ENCODE measurements at places on chromosomes 1 and 21.

DNA sequence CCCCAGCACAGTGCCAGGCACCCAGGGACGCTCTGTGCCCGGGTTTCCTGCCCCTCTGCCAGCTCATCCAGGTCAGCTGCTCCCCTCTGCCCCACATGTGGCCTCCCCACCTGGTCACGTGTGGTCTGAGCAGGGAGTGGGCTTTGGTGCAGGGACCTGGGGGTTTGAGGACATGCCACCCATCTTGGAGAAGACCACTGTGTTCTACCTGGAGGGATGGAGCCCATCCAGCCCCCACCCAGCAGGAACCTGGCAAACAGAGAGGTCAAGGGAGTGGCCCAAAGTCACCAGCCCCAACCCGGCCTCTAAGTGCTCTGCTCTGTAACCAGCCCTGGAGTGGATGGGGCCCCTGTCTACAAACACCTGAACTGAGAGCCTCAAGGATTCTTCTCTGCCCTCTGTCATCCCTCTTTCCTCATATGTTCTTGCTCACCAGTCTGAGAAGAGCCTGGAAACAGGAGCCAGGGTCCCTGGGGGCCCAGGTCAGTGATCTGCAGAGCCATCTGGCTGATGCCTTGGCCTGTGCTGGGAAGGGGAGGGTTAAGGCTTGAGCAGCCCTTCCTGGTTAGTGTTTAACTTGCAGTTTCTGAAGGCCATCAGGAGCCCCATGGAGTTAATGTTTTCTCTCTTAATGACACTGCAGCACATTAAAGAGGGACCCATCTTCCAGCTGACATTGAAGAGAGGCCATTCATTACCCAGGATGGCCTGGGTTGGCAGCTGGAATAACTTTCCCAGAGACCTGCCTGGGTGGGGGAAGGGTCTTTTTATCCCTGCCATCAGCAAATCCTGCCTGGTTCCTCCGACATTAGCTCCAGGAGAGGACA, 235.4 kb downstream of the PTPRU start:
- DNase-seq: no peak

GRCh38 chr21:45264146-45264911, 23.4 kb downstream of the POFUT2 start:
- no peak for DNase-seq

DNA sequence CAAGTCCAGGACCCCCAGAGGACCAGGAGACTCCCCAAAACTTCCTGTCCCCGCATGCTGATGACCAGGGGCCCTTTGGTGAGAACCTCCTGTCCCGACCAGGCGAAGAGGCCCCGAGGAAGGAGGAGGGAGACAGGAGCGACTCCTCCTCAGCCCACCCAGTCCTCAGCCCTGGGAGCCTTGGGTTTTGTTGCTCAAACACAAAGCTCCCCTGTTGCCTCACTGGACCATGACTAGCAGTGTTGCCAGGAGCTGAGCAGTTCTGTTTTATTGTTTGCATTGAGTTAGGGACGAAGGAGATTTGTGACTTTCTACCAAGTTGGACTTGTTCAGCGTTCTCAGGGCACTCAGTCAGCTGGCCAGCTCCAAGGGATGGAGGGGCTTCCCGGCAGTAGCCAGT, 10.0 kb downstream of the UMODL1 start:
- no peak for DNase-seq

DNA sequence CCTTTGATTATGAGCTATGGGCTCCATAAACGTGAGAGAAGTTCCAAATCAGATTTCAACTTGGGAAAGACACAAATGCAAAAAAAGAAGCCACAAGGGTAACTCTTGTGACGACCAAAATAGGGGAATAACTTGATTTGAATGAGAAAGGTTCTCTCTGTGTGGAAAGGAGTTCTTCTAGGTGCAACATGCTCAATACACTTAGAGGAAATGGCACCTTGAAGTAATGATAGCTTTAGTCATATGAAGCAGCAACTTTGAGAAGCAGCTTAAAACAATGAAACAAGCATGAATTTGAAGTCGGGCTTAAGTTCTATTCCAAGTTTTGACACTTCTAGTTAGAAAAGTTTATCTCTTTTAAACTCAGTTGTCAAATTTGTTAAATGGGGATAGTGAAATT, 21.8 kb upstream of the RGS1 start:
- DNase-seq: no peak

- no peak for DNase-seq
These were observed 7.3 kb downstream of the SLC44A3 start for GRCh38 chr1:94827434-94827833.

- DNase-seq: no peak
These were observed 98.0 kb upstream of the C1orf105 start for GRCh38 chr1:172322219-172323061.

- DNase-seq: peak; percentile 17
These were observed 1.2 kb downstream of the MAP3K6 start for GRCh38 chr1:27365372-27366112.

GRCh38 chr1:29322861-29323585, 86.7 kb downstream of the PTPRU start:
- DNase-seq: no peak

DNA sequence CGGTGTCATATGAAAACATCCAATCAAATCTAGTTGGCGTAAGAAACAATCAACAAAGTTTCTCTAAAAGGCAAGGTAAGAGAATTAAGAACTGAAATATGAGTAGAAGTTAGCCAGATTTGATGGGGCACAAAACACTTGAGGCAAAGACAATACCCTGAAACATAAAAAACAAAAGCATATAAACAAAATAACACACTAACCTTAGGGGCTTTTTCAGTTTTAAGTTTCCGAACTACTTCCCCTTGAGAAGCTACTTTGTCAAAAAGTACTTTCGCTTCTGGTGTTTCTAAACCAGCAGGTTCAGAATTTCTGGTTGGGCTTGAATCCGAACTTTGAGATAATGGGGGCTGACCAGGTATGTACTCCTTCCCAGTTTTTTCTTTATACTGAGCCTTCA, 57.9 kb downstream of the EPRS1 start:
- no peak for DNase-seq

DNA sequence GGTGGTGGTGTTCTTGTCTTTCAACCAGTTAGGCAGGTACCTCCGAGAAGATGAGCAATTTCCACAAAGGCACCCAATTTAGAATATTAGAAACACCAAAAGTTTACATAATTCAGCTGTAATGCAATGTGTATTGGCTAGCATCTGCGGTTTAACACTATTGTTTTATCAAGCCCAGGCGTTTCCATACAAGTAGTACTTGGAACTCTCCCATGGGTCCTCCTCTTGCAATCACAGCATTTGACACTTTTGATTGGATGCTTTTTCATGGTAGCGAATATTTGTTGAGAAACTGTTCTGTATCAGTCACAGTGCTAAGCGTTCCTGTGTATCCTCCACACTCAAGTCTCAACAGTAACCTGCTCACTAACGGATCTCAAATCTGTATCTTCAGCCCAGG, 20.1 kb upstream of the MAP1LC3C start:
- DNase-seq: no peak

- no peak for DNase-seq
These were observed 43.7 kb downstream of the GTF2B start for GRCh38 chr1:88847643-88848042.

DNA sequence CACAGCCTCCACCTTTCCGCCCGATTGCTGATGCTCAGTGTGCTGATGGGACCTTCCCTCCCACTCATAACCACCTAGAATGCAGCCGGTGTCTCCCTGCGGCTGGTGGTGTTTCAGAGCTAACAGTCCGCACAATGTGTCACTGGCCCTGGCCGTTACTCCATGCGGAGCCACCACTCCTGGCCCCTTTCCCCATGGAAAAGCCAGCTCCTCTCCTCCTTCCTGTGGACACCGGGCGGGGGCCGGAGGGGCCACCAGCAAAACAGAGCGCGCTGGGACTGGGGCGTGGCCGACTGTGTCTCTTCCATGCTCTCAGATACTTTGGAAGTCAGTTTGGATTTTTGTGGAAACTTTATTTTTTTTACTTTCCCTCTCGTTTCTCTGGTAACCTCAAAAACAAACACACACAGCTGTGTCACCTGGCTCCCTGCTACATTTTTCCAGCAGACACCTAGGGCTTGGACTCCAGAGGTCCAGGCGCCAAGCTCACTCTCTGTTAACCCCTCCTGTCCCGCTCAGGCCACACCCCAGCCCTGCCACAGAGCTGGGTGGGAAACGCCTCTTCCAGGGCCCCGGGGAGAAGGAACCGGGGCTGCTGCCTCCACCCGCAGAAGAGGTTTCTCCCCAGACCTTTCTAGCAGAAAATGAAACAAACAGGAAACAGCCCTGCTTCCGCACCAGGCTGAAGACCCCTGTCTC, 32.5 kb upstream of the COL6A2 start:
- no peak for DNase-seq

GRCh38 chr1:157504646-157505045, 47.7 kb downstream of the FCRL5 start:
- no peak for DNase-seq

DNA sequence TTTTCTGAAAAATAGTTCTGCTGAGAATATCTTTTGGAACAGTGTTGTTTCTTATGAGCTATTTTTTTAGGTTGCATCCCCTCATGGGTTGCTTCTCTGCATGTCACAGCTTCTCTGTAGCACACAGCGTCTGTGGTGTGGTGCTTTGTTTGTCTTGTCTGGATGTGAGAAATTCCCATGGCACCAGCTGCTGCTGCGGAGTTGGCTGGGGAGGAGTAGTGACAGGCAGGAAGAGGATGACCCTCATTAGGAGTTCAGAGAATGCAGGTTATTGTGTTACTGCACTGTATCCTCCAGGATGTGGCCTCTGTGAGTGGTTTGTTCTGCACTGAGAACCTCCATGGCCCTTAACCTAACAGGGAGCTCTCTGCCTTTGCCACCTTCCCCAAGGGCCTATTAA, 64.8 kb downstream of the TSEN15 start:
- no peak for DNase-seq

- DNase-seq: no peak
These were observed 1.7 kb downstream of the NR5A2 start for GRCh38 chr1:200029035-200029821.

DNA sequence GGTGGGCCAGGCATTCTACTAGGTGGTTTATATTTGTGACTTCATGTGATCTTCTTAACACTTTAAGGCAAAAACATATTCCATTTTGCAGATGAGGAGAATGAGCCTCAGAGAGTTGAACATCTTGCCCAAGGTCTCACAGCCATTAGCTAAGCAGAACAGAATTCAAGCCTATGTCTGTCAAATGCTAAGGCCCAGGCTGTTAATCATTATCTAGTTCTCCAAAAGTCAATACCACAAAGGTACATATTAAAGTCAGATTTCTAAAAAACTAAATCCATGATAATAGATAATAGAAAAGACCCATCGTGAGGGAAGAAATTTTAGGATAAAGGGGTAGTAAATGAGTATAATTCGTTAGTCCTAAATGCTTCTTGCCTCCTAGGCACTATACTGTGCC, 234.3 kb downstream of the KCNH1 start:
- no peak for DNase-seq

GRCh38 chr1:153246018-153246417, 13.5 kb upstream of the LORICRIN start:
- no peak for DNase-seq

DNA sequence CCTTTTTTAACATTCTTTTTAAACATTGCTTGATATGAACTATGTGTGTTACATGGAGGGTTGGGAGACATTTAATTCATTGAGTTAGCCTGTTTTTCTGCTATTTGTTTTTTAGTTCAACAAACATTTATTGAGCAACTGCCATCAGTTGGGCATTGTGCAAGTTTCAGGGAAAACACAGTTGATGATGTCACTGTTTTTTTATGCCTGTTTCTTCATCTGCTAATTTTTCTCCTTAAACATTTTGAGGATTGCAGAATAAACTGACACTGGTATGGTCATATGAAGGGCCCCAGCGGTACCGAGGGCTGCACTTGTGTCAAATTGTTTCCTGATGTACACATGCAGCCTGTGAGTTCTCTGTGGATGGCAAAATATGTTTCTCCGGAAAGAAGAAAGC, 253.0 kb downstream of the FGGY start:
- no peak for DNase-seq

- no peak for DNase-seq
These were observed 58.5 kb downstream of the WNT9A start for GRCh38 chr1:227889047-227889862.

GRCh38 chr21:44443291-44443890, 11.9 kb upstream of the LRRC3 start:
- DNase-seq: no peak

DNA sequence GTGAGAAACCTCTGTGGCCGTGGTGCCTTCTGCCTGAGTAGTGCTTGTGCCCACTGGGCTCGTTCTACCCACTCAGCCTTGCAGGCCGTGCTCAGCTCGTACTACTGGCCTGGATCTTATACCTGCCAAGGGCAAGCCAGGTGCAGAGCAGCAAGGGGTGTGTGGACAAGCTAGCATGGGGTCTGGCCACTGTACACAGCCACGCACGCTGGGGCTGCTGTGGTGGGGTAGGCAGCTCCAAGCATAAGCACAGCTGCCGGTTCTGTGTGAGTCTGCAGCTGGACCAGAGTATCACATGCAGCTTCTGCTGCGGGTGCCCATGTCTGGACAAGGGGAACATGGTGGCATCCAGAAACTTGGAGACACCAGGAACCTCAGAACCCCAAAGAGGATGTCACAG, 16.4 kb downstream of the FAM20B start:
- no peak for DNase-seq

DNA sequence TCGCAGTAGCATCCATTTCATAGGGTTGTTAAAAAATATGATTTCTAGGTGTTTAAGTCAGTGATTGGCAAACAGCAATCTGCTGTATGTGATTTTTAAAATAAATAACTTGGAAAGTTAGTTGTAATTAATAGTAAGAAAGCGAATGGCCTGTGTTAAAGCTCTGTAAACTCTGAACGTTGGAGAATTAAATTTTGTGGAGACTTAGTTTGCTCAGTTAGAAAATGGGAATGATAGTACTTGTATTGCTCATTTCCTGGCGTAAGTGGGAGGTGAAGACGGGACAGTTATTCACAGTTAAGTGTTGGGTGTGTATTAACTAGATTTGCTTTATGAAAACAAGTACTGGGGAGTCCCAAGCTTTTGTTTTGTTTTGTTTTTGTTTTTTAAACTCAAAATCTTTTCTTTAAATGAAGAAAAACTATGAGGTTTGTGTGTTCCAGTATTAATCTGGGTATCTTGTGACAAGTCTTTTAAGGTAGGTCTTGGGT, 995 bp downstream of the CACYBP start:
- no peak for DNase-seq

DNA sequence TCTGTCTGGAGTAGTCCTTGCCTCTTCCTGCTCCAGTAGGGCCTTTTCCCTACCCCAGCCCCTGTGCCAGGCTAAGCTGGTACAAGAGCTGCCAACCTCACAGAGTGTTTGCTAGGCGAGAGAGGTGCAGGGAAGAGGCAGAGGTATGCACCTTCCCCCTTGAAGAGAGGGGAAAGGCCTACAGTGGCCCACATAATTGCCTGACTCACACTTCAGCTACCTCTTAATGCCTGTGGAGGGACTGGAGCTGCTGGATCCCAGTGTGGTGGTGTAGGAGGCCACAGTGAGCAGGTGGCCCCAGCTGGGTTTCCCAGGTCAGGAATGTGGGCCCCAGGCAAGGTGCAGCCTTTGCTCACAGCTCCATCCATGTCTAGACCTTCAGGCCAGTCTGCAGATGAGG, 3.3 kb upstream of the CCDC28B start:
- no peak for DNase-seq
